ENCODE measurements at places on chromosomes 6 and 20.

DNA sequence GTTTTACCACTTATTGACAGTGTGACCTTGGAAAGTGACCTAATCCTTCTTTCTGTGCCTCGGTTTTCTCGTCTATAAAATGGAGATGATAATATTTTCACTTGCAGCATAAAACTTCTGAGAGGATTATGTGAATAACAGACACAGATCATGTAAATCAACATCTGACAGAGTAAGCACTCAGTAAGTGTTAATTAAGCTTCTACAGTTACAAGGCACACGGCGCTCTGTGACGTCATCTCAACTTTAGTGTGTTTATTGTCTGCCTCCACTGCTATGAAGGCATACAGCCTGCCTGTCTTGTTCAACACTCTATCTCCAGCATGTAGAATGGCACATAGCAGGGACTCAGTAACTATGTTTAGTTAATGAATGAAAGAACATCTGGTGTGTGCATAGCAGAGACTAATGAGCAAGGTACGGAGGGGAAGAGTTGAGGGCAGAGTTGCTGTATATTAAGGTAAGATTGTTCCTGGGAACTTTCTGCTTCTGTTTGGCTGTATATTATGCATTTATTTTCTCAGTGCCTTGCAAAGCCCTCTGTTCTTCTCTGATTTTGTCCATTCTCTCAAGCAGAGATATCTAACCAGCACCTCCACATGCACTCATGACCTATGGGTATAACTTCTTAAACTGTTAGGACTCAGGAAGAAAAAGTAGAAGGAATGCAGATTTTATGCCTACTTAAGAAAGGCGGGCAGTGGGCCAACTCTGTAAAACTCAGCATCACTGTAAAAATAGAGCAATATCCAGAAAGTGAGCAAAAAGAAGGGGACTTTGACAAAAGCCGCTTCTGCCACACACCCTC lies 66.4 kb upstream of the STMND1 start:
- no peak for DNase-seq

- DNase-seq: no peak
Measured at GRCh38 chr6:69835414-69836179, 30.8 kb upstream of the COL19A1 start.

DNA sequence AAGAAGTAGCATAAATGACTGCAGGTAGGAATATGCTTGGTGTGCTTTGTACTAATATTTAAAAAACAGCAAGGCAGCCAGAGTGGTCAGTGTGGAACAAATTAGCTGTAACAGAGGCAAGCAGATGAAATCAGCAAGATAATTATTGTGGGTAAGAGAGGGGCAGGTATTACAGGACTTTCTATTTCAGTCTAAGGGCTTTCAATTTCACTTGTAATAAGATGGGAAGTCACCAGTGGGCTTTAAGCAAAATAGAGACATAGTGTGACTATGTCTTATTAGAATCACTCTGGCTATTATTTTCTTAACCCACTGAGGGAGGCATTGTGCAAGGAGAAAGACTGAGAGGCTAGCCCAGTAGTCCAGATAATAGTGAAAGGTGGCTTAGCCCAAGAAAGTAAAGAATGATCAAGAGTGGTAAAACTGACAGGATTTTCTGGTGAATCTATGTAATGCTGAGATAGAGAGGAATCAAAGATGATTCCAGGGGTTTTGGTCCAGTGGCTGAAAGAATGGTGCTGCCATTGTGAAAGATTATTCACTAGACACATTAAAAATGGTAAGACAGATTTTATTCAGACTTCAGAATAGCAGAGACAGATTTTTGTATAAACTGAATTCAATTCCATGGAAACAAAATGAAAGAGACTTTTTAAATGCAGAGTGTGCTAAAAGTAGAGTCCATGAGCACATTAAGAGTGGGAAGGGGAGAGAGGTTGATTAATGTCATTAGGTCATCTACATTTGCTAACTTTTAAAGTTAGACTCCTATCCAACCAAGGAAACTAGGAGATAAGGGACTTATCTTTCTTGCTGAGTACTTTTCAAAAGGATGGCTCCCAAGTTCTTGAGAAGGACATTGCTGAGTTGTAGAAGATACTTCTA lies 1136.0 kb downstream of the HACE1 start:
- DNase-seq: no peak

DNA sequence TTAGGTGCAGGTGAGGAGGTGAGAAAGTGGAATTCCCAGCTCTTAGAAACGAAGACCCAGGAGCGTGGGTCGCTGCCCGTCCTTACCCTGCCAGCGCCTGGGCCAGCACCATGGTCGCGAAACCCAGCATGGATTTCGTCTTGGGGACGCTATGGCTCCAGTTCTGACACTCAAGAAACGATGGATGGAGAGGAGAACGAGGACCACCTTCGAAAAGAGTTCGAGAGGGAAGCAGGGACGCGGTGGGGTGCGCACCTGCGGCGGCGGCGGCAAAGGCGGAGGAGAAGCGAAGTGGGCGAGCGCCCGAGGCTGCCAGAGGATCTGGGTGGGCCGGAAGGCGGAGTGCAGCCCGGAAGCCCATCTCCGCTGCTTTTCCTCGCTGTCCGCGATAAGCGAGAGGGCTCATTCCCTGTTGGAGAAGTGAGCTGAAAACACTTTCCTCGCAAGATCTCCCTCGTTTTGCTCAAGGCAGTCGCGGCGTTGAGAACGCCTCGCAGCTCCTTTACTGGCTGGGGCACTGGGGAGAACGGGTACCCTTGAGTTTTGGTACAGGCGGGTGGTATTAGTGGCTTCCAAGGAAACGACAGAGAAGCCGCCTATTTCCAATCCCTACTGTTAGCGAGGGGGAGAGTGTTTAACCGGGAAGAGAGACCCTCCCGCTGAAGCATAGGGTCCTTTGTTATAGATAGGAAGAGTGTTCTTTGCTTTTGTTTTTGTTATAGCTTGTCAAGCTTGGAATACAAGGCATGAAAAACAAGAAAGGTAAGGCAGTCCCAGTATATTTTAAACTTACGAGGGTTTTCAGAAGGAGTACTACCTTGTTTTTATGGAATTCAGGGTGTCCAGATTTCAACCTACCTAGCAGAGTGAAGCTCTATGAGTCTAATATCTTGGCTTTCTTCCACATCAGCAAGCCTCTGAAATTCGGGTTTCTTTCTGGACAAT lies 109.5 kb downstream of the TRIM27 start:
- DNase-seq: no peak

- no peak for DNase-seq
Measured at GRCh38 chr6:52286798-52287432, 2.4 kb upstream of the MCM3 start.

DNA sequence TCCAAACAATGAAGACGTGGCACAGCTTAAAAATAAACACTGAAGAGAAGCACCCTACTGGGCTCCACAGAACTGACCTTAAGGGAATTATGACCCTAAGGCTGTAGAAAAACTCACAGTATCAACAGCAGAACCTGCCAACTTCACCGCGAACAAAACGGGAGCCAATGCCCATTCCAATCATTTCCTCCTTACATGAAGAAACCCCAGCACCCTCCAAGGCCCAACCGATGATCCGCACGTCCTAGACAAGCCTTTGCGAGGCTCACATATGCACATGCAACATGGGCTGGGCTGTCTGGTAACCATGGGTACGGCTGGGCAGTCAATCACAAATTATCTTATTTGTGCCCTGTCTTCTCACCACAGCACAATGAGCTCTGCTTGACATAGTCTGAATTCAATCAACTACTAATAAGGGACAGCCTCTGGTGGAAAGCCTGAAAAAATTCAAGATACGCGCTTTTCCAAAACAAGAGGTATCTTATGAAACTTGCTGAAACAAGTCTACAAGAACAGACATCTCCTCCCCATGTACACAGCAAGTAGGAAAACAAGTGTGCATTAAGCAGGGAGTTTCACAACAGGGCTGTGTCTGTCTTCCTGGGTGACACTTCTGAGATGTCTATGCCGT lies 1.7 kb downstream of the DIDO1 start:
- no peak for DNase-seq

DNA sequence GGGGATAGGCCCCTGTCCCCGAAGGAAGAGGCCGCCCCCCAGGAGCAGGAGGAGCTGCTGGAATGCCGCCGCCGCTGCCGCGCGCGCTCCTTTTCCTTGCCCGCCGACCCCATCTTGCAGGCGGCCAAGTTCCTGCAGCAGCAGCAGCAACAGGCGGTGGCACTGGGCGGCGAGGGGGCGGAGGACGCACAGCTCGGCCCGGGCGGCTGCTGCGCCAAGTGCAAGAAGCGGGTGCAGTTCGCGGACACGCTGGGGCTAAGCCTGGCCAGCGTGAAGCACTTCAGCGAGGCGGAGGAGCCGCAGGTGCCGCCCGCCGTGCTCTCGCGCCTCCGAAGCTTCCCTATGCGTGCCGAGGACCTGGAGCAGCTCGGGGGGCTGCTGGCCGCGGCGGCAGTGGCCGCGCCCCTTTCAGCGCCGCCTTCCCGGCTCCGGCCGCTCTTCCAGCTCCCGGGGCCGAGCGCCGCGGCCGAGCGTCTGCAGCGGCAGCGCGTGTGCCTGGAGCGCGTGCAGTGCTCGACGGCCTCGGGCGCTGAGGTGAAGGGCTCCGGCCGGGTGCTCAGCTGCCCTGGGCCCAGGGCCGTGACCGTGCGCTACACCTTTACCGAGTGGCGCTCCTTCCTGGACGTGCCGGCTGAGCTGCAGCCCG lies 630 bp downstream of the PPP1R3G start:
- DNase-seq: no peak

DNA sequence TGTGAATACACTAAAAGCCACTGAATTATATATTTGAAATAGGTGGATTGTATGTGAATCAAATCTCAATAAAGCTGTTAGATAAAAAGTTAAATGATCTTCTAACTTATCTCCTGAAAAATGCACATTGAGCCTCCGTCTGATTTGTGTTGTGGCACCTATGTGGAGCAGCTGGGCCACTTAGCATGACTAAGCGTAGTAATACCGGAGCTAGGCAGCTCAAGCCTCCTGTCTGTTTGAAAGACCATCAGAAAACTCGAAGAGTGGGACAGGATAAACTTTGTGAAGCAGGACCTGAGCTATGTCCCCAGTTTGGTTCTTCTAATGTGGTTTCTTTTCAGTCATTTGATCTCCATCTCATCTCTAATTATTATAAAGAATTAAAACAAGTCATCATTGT lies 11.0 kb upstream of the NOL7 start:
- DNase-seq: no peak
